AG04449 (cell line): ENCODE measurements at places on chromosomes 16 and 17.

- no peak for DNase-seq
These were observed 16.0 kb downstream of the ABCA8 start for GRCh38 chr17:68939195-68939594.

- DNase-seq: no peak
These were observed 53.7 kb upstream of the RCVRN start for GRCh38 chr17:9958586-9959281.

GRCh38 chr16:68234188-68235107 is 1.5 kb downstream of the ESRP2 start:
- DNase-seq: no peak

DNA sequence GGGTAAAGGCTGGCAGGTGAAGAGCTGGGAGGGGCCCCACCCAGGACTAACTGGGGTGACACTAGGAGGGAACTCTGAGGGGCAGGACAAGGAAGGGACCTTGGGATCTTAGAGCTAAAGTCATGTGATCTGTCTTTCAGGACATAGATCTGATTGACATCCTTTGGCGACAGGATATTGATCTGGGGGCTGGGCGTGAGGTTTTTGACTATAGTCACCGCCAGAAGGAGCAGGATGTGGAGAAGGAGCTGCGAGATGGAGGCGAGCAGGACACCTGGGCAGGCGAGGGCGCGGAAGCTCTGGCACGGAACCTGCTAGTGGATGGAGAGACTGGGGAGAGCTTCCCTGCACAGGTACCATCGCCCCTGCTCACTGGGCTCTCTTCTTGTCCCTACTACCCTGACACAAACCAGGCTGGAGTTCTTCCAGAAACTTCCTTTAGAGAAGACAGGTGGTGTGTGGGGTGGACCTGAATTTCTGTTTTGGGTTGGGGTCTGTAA is 8.1 kb downstream of the NFE2L1 start:
- no peak for DNase-seq

GRCh38 chr16:67151431-67152097 is 766 bp upstream of the B3GNT9 start:
- DNase-seq: no peak

- no peak for DNase-seq
These were observed 23.2 kb upstream of the CYTH1 start for GRCh38 chr17:78805301-78805700.

DNA sequence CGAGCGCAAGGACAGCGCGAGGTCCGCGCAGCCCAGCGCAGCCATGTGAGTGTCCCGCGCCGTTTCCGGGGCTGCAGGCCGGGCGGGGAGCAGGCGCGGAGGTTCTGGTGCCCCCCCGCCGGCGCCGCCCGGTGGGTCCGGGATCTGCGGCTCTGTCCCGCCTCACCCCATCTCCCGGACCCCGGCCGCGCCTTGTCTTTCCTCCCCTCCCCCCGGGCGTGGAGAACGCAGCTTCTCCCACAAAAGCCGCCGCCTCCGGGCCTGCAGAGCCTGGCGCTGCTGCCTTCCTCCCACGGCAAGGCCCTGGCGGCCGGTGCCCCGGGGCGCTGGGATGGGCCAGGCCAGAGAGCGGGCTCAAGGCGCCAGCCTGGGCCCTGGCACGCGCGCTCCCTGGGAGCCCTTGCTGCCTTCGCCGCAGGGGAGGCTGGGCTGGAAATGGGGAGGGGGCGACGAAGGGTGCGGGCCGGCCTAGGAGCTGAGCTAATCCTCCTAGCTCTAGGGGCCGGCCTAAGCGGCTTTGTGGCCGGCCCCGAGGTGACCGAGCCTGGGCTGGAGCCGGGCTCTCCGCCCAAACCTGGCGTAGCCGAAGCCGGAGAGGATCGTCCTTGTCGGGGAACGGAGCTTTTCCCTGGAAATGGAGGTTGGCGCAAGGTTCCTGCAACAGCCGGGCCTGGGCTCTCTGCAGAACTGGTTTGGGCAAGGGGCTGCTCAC is 397 bp downstream of the RIPOR1 start:
- no peak for DNase-seq
